ENCODE measurements at places on chromosomes 5 and 9.

DNA sequence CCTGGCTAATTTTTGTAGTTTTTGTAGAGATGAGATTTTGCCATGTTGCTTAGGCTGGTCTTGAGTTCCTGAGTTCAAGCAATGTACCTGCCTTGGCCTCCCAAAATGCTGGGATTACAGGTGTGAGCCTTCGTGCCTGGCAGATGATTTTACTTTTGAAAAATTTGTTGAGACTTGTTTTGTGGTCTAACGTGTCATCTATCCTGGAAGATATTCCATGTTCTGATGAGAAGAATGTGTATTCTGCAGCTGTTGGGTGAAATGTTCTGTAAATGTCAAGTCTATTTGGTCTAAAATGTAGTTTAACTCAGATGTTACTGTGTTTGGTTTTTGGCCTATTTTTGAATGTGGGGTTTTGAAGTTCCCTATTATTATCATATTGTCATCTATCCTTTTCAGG is 145.6 kb downstream of the XRCC4 start:
- DNase-seq, result no peak

DNA sequence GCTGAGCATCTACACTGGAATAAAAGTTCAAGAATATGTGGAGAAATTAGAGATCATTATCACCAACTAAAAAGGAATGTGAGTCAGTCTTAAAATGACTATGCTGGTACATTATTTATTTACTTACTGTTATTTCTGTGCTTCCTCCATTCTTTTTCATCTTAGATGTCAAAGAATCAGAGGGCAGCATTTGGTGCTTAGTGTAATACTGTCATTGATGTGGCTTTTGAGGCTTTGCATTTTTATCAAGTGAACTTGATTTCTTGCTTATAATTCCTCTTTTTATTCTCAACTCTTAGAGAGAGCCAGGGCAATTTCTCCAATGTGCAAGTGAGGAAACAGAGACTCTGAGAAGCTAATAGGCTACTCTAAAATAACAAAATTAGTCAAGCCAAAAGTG is 163.7 kb upstream of the TRPC7 start:
- DNase-seq, result no peak

DNA sequence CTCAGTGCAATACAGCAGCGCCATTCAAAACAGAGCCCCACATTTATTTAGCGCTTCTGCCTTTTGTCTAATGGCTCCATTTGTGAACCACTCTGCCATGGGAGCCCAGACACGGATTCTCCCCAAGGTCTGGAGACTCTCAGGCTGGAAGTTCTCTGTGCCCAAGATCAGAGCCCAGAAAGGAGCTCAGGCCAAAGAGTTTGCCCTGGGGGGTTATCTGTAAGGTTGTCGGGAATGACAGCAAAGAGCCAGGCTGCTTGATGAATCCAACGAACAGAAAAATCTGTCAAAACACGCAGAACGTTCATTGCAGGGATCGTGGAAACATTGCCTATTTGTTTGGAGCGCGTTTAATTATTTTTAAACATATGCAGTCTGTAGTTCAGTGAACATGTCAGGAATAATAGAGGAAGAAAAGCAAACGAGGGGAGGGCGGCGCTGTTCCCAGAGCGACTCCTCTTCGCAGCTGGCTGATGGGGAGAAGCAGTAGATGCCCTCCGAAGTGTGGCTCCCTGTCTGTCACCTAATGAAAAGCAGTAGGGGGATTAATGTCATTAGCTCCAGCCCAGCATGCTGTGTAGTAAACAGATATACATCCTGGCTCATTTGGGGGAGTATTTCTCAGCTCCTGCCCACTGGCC is 464.9 kb upstream of the MPDZ start:
- no peak for DNase-seq

DNA sequence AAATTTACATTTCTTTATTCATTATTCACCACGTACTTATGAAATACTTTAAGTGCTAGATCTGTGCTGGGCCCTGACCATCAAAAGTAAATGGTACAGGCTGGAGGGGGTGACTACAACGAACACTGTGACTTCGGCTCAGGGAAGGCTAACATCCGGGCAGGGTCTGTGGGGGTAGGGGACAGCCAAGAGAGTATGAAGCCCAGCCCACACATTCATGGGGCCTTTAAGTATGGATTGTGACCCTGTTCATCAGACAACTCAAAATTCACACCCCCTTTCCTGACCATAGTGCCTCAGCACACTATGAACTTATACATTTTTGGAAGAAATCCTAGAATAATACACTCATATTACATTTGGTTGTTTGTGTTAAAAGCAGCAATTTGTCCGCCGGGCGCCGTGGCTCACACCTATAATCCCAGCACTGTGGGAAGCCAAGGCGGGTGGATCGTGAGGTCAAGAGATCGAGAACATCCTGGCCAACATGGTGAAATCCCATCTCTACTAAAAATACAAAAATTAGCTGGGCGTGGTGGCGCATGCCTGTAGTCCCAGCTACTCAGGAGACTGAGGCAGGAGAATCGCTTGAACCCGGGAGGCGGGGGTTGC is 33.3 kb downstream of the MORN5 start:
- DNase-seq, result no peak

GRCh38 chr5:33241802-33242201 is 199.0 kb upstream of the TARS1 start:
- peak; percentile 34 for DNase-seq

- DNase-seq, result no peak
These were observed 238.9 kb upstream of the NR4A3 start for GRCh38 chr9:99582814-99583213.

DNA sequence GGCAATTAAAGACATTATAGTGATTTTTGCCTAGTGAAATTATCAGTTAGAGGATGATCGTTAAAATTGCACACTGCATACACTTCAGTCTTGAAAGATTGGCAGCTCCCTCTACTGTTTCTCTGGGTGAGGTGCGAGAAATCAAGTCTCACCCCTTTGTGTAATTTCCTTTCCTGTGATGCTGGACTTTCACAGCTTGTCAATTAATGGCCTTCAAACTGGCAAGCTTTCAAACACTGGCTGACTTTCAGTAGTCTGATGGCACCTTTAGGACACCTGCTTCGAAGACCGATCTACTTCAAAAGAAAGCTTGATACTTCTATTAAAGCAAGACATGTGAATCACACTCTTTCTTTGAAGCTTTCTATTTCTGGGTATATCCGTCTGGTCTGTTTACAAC is 706.7 kb upstream of the PTPRD start:
- peak; percentile 59 for DNase-seq

GRCh38 chr9:99127356-99128132 is 22.6 kb downstream of the TGFBR1 start:
- no peak for DNase-seq

GRCh38 chr5:166625210-166625865 is 1666.1 kb upstream of the WWC1 start:
- DNase-seq, result no peak

DNA sequence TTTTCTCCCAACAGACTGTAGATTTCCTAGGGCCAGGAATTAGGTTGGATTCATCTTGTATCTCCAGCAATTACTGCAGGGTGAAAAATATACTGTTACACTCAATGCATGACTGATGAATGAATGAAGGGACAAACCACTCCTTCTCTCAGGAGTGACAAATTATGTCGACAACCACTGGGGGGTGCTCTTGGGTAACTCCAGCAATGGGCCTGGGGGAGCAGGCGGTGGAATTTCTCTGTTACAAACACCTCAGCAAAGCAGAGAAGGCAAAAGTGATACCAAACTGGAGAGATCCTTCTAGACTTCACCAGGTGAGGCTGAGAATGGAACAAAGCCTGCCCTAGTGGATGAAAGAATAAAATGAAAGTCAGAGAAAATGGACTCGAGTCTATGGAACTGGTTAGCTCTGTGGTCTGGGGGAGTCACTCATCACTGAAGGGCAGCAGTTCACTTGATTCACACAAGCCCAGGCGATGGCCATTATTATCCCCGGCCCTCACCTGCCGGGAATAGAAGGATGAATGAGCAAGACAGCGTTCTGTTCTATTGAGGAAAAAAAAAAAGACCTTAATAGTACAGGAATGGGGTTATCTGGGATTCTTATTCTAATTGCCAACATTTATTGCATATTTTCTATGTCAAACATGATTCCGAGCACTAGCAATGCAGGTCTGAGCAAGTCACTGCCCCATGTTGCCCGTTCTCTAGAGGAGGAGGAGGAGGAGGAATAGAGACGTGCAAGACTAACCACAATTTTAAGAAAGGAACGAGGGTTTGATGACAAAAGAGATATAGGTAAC is 341.1 kb downstream of the ASTN2 start:
- peak; percentile 59 for DNase-seq

- DNase-seq, result no peak
These were observed 1.2 kb upstream of the RABGAP1 start for GRCh38 chr9:122939601-122940000.

DNA sequence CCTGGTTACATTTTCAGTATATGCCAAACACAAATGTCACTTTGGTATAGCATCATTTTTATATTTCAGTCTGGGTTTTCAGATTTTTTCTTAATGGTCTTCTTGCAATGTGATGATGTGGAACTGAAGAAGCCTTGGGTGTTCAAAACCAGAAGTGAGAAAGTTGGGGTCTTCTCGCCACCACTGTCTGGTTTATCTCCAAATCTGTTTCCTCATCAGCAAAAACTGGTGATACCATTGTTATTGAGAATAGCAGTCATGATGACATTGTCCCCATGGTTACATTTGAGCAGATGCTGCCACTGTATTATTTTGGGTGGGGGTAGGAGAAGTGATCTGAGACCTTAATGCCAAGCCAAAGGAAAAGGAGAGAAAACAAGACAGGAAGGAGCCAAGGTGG is 85.9 kb upstream of the MAP3K1 start:
- DNase-seq, result no peak

GRCh38 chr9:116585896-116586295 is 101.2 kb upstream of the TRIM32 start:
- DNase-seq, result no peak

DNA sequence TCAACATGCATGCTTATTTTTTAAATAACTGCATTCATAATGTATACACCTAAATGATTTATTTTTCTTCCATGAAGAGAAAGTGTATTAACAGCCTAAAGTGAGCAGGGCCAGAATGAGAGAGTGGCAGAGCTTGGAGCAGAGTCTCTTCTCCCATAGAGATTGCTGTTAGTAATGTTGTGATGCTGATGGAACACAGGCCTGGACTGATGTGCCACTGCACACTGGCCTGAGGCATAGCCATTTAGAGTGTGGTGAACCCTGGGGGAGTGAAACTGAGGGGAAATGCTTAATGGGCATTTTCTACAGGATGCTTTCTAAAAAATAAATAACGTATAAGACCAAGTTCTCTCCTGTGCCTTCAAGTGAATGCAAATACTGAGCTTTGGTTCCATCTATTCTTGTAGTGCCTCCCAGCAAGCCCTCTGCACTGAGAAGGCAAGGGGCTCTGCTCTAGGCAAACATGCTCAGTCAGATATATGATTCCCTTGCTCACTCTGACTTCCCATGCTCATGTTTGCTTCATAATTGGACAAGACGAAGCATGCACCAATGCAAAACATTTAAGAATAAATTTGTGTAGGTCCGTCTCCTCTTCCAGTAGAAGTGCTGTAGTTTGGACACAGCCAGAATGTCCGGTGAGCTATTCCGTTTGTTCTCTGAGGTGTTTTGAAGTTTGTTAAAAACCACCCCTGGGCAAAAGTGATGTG is 185.7 kb downstream of the PBX3 start:
- DNase-seq, result peak; percentile 12

DNA sequence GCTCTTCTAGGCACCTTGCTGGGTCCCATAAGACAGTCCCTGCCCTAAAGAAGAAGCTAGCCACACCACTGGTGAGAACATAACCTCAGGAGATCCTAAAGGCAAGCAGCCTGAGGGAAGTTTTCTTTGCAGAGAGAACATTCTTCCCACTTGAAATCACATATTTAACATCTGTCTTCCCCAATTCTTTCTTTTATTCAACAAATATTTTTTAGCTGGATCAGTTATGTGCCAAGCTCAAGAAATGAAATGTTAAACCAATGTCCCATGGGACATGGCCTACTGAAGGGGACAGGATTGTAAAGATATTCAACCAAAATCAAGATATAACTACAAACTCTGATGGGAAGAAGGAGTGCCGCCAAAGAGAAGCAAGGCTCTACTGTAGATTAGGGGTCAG is 36.5 kb downstream of the FOXI1 start:
- DNase-seq, result no peak

DNA sequence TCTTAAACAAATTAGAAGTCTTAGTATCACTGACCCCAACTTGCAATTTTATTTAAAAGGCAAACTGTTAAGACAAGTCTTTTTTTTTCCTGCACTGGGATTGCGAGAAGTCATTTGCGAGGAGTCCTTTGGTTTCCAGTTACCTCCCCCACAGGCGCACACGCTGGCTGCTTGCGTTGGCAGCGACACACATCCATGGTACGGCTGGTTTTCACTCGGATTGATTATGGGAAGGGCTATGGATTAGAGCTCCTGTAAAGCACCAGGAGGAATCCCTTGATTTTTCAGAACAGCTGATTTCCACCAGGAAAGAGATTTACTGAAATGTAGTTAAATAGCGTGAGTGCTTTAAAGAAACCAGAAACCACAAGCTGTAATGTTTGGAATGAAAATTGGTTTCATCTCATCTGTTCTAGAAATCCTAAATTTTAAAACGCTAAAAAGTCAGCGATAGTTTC is 737 bp downstream of the SLC1A3 start:
- no peak for DNase-seq

DNA sequence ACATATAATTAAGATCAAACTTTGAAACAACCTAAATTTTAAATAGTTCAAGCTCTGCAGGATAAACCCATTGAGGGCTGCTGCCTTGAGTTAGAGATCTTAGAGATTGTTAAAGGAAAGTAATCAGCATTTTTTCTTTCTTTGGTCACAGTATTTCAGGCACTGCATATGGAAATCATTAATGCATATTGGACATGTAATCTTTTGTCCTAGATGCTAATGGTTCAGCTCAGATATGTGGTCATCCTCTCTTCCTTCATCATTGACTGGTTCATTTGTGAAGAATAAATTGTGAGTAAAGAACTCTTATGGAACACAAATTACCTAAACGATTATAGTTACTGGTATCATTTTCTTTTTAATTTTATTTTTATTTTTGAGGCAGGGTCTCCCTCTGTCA is 82.0 kb upstream of the PRLR start:
- DNase-seq, result no peak

DNA sequence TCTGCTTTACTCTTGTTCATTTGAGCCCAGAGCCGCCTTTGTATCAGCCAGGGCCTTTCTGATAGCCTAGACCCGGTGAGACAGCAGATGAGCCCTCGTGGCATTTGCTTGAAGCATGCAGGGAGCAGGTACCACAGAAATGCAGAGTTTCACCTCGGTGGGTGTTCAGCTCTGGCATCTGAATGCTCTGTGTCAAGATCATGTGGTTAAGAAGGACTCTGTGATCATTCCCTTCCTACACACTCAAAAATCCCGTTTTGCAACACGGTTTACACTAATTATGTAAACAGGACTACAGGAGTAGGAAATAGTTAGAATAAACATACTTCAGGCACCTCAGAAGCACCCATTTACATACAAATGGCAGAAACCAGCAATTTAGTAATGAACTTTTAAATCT is 67.2 kb downstream of the MVB12B start:
- DNase-seq, result no peak

GRCh38 chr5:74130155-74130897 is 504.3 kb downstream of the ARHGEF28 start:
- DNase-seq, result no peak

GRCh38 chr5:76472335-76473008 is 69.4 kb downstream of the IQGAP2 start:
- no peak for DNase-seq

- no peak for DNase-seq
These were observed 255.9 kb downstream of the PSAT1 start for GRCh38 chr9:78552802-78553201.

Data from MM.1S (cell line).